ENCODE measurements at places on chromosomes 11 and 22. TPM values are rescaled to one million over a fixed set of nuclear protein-coding genes. Genes with fewer than 3 reads are reported as not detected.

- no peaks in the 10 kb centered on the region for H3K36me3 ChIP-seq
- no peaks in the 10 kb centered on the region for H3K4me1 ChIP-seq
- H3K27ac ChIP-seq, result no peak overlapping the region
- DNase-seq, result no peak
- H3K27me3 ChIP-seq, result no peaks in the 10 kb centered on the region
These were observed 3.3 kb upstream of the JAML start for GRCh38 chr11:118227865-118228785.

Gene E2F8
- total RNA-seq, result 11.0 TPM

DNA sequence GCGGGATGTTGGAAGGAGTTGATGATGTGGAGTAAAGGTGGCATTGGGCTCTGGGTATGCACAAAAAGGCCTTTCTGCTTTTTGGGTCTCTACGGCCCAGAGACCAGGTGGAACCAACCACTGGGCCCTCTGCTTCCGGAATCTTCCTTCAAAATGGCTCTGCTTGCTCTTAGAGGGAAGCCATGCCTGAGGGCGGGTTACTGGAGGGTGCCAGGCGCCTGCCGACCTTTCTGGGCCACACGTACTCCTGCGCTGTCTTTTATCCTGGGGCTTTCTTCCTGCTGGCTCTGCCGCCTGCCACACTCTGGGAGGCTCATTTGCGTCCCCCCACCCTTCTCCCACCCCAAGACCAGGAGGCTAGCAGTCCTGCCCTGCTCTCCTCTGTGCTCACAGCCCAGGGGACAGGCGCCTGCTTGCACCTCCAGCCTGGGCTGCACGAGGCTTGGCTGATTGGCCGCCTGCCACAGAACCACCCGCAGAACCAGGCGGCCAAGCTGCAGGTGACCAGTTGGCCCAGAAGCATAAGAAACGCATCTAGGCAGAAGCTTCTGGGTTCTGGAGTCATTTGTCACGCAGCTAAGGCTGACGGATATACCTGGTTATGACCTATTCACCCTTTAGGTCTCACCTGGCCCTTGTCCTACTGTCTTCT is 536.9 kb downstream of the TBC1D22A start:
- H3K27me3 ChIP-seq, result no peaks in the 10 kb centered on the region
- no peak for DNase-seq
- no peaks in the 10 kb centered on the region for H3K4me1 ChIP-seq
- H3K36me3 ChIP-seq, result peaks cover 8% of the 10 kb centered on the region
- no peak overlapping the region for H3K27ac ChIP-seq

DNA sequence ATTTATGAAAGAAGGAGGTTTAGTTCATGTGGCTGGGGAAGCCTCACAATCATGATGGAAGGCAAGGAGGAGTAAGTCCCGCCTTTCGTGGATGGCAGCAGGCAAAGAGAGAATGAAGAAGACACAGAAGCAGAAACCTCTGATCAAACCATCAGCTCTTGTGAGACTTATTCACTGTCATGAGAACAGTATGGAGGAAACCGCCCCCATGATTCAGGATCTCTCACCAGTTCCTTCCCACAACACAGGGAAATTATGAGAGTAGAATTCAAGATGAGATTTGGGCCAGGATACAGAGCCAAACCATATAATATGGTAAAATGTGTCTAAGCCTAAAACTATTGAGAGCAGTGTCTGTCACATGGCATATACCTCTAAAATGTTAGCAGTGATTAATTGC is 503.8 kb upstream of the CCDC179 start:
- no peak overlapping the region for H3K27ac ChIP-seq
- peaks cover 3% of the 10 kb centered on the region for H3K36me3 ChIP-seq
- DNase-seq, result no peak
- H3K4me3 ChIP-seq, result no peak overlapping the region
- H3K4me1 ChIP-seq, result no peaks in the 10 kb centered on the region

- H3K27me3 ChIP-seq, result no peaks in the 10 kb centered on the region
- no peaks in the 10 kb centered on the region for H3K4me1 ChIP-seq
- DNase-seq, result no peak
- no peak overlapping the region for H3K4me3 ChIP-seq
- H3K27ac ChIP-seq, result no peak overlapping the region
These were observed 4.4 kb downstream of the TRIOBP start for GRCh38 chr22:37701141-37701786.

All from H9 (cell line).